ENCODE measurements at places on chromosomes 3 and 15. TPM values are rescaled to one million over a fixed set of nuclear protein-coding genes. Genes with fewer than 3 reads are reported as not detected.
A peak's percentile ranks its signal among the peaks of the same experiment; 100 is the strongest.

GRK7 gene
- 0.08 TPM for total RNA-seq

CYP1A2 gene
- not detected for total RNA-seq

SMCO1 gene
- 28.7 TPM for total RNA-seq

DNA sequence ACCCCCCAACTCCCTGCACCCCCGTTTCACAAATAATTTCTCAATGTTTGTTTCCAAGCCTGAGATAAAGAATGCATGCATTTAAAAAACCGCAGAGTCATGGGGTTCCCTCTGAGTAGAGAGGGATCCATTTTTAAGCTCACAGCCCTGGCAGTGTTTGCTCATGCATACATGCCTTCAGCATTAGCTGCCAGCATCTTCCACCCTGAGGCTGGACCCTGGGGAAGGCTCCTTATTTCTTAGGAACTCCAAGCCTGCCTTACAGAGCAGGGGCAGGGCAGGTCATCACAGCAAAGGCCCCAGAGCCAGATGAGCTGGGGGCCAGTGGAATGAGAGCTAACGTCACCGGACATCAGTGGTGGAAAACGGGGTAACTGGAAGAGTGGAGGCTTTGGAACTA is 31.3 kb downstream of the TLE3 start:
- no peak for DNase-seq

CHAC1 gene
- total RNA-seq: 1.6 TPM

- DNase-seq: no peak
Measured at GRCh38 chr3:129625072-129625874, 18.8 kb upstream of the PLXND1 start.

RAB8B gene
- 8.7 TPM for total RNA-seq

DNA sequence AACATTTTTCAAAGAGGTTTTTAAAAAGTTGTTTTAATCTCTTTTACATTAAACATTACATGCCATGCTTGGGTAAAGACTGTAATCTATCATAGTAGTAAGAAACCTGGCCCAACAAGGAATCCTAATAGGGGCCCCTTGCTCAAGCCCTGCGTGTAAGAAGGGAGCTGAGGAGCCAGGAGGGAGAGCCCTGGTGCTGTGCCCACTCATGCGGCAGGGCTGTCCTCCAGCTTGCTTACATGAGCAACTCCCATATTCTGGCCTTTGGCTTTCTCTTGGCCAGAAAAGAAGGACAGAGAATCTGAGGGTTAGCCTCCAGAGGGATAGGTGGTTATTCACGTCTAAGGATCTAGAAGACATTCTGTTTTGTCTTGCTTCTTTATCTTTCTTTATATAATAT is 49.8 kb downstream of the KBTBD12 start:
- no peak for DNase-seq

HGD gene
- 0.73 TPM for total RNA-seq

- DNase-seq: peak; percentile 7
Measured at GRCh38 chr3:185540695-185541094, 11.7 kb downstream of the LIPH start.

DNA sequence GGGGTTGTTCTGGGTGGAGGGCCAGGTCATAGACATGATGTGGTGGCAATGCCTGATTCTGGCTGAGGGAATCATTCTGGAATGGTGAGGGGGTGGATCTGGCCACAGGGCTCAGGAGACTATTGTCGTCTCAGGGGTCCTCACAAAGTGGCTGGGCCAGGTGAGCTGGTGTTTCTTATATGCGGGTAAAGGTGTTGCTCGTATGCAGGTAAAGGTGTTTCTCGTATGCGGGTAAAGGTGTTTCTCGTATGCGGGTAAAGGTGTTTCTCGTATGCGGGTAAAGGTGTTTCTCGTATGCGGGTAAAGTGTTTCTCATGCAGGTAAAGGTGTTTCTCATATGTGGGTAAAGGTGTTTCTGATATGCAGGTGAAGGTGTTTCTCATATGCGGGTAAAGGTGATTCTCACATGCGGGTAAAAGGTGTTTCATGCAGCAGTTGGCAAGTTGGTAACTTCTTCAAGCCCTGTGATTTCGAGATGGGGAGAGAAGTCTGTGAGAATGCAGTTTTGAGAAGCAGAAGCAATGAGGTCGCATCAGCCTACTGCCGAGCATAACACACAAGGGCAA is 10.5 kb upstream of the MUC4 start:
- DNase-seq: no peak
